ENCODE measurements at places on chromosomes 5 and 9.
A peak's percentile ranks its signal among the peaks of the same experiment; 100 is the strongest.

DNA sequence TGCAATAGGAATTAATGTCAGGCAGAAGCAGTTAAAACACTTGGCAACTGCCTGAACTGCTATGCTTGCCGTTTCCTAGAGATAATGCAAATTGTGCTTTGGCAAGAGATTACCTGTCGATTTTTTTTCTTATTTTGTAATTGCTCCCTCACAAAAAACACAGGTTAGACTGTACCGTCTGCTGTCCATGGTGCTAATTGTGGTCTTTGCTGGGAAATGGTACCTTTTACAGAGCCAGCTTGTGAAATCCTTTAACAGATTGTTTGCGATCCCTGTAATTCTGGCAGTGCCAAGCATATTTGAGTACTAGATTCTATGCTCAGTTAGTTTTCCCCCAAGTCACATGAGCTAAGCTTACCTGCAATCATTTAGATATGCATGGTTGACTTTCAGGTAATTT lies 2125.8 kb upstream of the WWC1 start:
- no peak for DNase-seq

DNA sequence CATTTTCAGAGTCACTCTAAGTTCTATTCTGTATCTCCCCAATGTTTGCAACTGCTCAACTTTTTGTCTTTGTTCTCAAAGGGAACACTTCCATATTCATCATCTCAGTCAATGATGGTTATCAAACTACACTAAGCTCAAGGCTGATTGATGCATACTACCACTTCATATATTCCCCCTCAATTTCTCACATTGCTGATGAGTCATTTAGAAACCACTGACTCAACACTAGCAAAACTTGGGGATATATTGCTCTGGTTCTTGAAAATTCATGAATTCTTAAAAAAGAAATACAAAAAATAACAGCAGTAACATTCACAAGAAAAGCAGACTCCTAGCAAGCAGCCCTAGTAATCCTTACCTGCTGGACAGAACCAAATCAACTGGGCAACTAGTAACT lies 52.2 kb downstream of the ABHD17B start:
- peak; percentile 51 for DNase-seq

DNA sequence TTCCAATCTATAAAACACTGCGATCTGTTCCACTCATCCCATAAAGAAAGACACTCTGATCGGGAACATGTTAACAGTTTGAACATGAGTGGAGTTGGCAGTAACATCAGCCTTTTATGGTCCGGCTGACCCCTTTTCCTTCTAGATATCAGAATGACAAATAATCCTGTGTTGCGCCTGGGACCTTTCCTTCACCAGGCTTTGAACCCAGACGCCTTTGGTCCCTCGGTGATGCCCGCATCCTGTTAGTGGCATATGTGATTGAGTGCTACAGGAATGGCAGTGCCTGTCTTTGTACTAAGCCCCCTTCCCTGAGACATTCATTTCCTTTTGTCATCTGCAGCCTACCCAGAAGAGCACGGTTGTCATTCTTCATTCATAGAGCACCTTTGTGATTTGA lies 209.0 kb downstream of the PCSK5 start:
- DNase-seq = no peak

DNA sequence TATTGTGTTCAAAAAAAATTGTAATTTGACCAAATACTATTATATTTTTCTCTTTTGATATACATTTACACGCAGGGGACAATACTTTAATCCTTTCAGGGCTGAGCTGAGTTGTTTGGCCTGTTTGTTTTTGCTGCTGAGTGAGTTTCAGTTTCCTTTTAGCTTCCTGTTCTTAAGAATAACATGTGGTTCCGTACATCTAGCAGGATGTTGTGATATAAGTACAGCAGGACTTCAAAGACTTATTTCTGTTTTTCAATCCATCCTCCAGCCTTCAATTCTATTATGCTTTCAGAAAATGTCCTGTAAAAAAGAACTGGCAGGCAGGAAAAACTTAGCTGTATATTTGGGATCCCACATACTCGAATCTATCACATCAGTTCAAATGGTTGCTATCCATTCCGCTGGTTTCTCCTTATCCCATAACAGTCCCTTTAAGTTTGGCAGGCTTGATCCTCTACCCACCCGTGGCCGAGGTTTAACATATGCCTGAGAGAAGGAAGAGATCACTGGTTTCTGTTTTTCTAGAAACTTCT lies 1037.3 kb upstream of the ACO1 start:
- DNase-seq = peak; percentile 15

GRCh38 chr5:63125862-63126261 lies 547.2 kb downstream of the LRRC70 start:
- DNase-seq = peak; percentile 62

GRCh38 chr9:137872296-137872695 lies 5.3 kb upstream of the CACNA1B start:
- no peak for DNase-seq

GRCh38 chr5:33675958-33676464 lies 215.8 kb downstream of the ADAMTS12 start:
- DNase-seq = no peak

DNA sequence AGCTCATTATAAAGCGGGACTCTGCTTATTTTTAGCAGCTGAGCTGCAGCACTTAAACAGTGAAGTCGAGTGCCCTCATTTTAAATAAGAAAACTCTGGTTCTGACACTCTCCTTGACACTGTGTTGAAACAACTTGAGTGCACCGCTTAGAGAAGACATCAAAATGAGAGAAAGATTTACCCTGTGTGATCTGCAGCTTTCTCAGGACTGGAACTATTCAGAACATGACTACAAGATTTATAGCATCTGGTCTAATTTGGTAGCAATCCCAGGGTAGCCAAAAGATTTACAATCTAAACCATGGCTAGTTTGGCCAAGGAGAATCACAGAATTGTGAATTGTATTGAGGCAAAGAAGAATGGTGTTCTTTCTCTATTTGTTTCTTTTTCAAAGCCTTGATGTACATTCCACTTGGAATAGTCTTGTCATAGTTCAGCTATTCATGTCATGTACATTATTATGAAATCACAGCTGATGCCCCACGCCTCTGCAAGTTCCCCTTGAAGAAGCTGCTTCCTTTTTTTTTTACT lies 38.7 kb downstream of the PLEKHG4B start:
- peak; percentile 77 for DNase-seq

DNA sequence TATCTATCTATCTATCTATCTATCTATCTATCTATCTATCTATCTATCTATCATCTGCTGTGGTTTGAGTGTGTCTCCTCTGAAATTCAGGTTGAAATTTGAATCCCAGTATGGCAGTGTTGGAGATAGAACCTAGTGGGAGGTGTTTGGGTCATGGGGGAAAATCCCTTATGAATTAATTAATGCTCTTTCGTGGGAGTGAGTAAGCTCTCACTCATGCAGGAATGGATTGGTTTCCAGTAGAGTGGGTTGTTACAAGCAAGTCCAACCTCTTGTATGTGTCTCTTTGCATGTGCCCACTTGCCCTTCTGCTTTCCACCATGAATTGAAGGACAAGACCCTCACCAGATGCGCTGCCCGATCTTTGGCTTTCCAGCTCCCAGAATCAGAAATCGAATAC lies 113.0 kb downstream of the ANXA1 start:
- DNase-seq = no peak

DNA sequence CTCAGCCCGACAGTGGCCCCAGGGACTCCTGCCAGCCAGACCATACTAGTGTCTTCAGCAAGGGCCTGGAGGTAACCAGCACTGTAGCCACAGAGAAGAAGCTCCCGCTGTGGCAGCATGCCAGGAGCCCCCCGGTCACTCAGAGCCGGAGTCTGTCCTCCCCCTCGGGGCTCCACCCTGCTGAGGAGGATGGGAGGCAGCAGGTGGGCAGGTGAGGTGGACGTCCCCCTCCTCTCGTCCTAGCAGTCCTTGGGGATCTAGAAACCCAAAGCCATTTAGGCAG lies 28.0 kb upstream of the LRRC14B start:
- no peak for DNase-seq

DNA sequence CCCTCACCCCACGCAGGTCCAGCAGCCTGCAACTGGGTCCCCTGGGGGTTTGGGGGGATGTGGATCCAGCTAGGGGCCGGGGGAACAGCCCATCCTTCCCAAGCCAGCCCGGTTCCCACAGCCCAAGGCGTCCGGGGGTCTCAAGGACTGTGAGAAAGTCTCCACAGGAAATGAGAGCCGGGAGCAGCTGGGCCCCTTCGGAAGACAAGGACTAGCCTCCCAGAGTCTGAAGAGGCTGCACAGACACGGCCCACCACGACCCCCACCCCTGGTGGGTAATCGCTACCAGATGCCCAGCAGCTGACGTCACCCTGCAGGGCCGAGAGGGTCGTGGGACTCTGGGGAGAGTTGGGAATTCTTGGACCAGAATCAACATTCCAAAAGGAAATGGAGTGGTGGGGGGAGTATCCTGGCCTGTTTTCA lies 10.5 kb downstream of the SH2D3C start:
- peak; percentile 81 for DNase-seq

GRCh38 chr5:51960617-51961121 lies 577.4 kb downstream of the ISL1 start:
- no peak for DNase-seq

DNA sequence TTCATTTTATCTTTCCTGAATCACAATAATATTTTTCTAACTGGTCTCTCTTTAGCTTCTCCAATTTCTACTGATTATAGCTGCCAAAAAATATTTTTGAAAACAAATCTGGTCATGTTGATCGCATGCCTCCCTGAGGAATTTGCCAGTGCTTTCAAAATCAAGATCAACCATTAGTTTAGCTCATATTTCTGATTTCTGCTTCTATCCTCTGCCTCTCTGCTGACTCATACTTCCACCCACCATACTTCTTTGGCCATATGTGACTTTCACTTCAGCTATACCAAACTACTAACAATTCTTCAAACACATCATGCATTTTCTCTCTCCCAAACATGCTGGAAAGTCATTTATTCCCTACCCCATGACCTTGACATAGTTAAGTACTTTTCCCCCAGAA lies 636.5 kb downstream of the TLE1 start:
- peak; percentile 44 for DNase-seq

- no peak for DNase-seq
Observed at GRCh38 chr5:68077349-68077894, 138.1 kb upstream of the PIK3R1 start.

- DNase-seq = no peak
Observed at GRCh38 chr5:109756543-109757185, 66.9 kb downstream of the MAN2A1 start.

- no peak for DNase-seq
Observed at GRCh38 chr5:54695198-54695966, 177.8 kb downstream of the SNX18 start.
